ENCODE measurements at places on chromosomes 2 and 18. TPM values are rescaled to one million over a fixed set of nuclear protein-coding genes. Genes with fewer than 3 reads are reported as not detected.

SLC14A1 gene
- total RNA-seq = 2.3 TPM

HOXD13 gene
- total RNA-seq = not detected

GKN1 gene
- total RNA-seq = not detected

ATG16L1 gene
- total RNA-seq = 32.0 TPM

VWA3B gene
- not detected for total RNA-seq

GRCh38 chr18:61856678-61857077 lies 36.1 kb downstream of the RNF152 start:
- no peak overlapping the region for H3K4me3 ChIP-seq
- no peaks in the 10 kb centered on the region for H3K36me3 ChIP-seq

DNA sequence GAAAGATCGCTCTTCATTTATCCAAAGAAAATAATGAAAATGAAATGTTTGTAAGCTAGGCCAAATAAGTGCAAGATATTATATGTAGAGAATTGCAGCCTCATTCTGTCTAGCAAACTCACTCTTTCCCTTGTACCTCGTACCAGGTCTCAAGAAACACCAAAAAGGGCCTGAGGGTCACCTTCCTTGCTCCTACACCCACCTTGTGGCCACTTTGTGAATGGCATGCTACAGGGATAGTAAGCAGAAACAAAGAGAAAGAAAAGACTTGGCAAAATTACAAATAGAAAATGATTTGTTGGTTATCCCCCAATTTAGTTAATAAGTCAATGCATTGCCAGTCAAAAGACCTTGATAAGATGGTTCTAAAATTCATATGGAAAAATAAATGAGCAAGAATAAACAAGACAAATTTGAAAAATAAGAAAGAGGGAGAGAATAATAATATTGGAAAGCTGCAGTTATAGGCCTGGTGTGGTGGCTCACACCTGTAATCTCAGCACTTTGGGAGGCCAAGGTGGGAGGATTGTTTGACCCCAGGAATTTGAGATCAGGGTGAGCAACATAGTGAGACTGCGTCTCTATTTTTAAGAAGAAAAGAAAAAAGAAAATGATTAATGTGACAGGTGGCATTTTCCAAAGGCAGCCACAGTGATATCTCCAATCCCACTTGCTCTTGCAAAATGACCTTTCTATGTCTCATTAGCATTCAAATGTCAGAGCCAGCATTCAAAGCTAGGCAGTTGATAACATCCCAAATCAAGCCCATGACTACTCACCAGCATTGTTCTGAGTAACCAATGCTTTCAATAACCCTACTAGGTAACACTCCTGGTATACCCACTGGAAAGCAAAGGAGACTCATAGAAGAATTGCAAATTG lies 38.8 kb upstream of the BMP10 start:
- H3K27me3 ChIP-seq = no peaks in the 10 kb centered on the region
- H3K4me3 ChIP-seq = no peak overlapping the region
- peaks cover 58% of the 10 kb centered on the region for H3K4me1 ChIP-seq
- H3K27ac ChIP-seq = no peak overlapping the region
- no peaks in the 10 kb centered on the region for H3K36me3 ChIP-seq
- peak; percentile 39 for DNase-seq

DNA sequence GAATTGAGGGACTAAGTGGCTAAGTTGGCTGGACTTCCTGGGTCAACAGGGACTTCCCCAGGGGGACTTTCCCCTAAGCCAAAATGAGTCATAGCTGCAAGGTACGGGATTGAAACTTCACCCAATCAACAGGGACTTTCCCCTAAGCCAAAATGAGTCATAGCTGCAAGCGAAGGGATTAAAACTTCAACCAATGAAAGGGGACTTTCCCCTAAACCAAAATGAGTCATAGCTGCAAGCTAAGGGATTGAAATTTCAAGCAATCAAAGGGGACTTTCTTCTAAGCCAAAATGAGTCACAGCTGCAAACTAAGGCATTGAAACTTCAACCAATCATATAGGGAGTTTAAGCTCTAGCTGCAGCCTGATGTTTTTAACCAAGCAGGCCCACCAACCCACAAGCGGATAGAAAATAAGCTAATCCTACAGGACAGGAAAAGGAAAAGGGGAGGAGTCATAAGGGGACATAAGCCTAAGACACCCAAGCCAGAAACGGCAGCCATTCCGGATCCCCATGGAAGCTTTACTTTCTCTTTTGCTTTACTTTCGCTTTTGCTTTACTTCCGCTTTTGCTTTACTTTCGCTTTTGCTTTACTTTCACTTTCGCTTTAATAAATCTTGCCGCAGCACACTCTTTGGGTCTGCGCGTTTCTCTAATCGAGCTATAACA lies 1375.4 kb upstream of the CELF4 start:
- no peaks in the 10 kb centered on the region for H3K36me3 ChIP-seq
- H3K4me1 ChIP-seq = peaks cover 17% of the 10 kb centered on the region
- peak overlapping the region; percentile 50 for H3K4me3 ChIP-seq
- H3K27me3 ChIP-seq = no peaks in the 10 kb centered on the region

CPLX4 gene
- not detected for total RNA-seq

DNA sequence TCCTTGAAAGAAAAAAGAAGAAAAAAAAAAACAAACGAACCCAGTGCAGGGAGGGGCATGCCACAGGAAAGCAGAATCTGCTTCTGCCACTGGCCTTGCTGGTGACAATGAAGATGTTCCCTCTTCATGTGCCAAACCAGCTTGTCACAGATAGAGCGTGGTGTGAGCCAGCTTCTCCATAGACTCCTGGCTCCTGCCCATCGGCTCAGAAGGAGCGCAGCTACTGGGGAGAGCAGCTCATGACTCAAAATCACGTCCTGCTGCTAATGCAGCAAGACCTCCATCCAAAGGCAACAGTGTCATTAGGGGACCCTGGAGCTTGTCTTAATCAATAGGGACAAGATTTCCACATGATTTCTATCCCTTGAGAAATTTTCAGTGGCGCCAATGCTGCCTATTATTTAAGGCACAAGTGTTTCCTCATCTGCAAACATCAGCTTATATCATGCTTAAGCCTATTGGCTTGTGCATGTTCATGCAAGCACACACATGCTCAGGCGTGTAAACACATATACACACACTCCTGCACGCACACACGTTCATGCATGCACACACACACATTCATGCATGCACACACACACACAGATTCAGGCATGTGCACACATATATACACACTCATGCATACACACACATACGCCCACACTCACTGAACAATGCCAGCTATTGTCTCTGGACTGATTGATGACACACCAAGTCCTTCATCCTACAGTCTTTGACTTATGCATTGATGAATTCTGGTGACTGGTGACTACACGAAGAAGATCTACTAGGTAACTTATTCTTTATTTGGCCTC lies 682.0 kb upstream of the ID2 start:
- H3K27me3 ChIP-seq = no peaks in the 10 kb centered on the region
- DNase-seq = no peak
- no peaks in the 10 kb centered on the region for H3K36me3 ChIP-seq
- H3K4me3 ChIP-seq = no peak overlapping the region

Data from CD8-positive, alpha-beta memory T cell (primary cell).